Thymus (tissue), 14 donors: ENCODE measurements at places on chromosomes 3 and 15. TPM values are rescaled to one million over a fixed set of nuclear protein-coding genes. Genes with fewer than 3 reads are reported as not detected.
A peak's percentile ranks its signal among the peaks of the same experiment; 100 is the strongest.

DNA sequence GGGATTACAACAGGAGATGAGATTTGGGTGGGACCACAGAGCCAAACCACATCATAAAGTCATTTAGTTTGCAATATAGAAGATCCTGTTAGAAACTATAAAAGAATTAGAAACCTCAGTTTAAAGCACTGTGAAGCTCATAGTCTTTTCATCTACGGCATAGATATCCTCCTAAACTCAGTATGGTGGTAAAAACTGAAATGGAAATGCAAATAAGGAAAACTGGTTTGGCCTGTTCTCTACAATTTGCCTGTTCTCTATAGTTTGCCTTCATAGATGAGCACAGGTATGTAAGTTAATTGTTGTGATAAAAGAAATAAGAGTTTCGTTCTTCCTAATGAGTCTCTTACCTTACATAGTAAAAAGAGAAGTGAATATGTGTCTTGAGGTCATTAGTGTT, 331.6 kb upstream of the ARL6 start:
- H3K4me3 ChIP-seq, result no peak overlapping the region
- H3K36me3 ChIP-seq, result no peaks in the 10 kb centered on the region
- H3K27ac ChIP-seq, result no peak overlapping the region
- H3K4me1 ChIP-seq, result no peaks in the 10 kb centered on the region
- H3K27me3 ChIP-seq, result no peaks in the 10 kb centered on the region

GRCh38 chr3:108180194-108180593, 42.0 kb downstream of the IFT57 start:
- H3K4me3 ChIP-seq, result no peak overlapping the region
- H3K27ac ChIP-seq, result no peak overlapping the region
- no peak for DNase-seq
- H3K27me3 ChIP-seq, result no peaks in the 10 kb centered on the region
- no peaks in the 10 kb centered on the region for H3K4me1 ChIP-seq

GRCh38 chr3:197501879-197502620, 53.7 kb downstream of the BDH1 start:
- H3K4me3 ChIP-seq, result no peak overlapping the region
- no peaks in the 10 kb centered on the region for H3K27me3 ChIP-seq
- H3K27ac ChIP-seq, result no peak overlapping the region
- DNase-seq, result peak; percentile 17
- no peaks in the 10 kb centered on the region for H3K36me3 ChIP-seq
- H3K4me1 ChIP-seq, result no peaks in the 10 kb centered on the region

The RFTN1 gene
- 87.8 TPM for total RNA-seq

DNA sequence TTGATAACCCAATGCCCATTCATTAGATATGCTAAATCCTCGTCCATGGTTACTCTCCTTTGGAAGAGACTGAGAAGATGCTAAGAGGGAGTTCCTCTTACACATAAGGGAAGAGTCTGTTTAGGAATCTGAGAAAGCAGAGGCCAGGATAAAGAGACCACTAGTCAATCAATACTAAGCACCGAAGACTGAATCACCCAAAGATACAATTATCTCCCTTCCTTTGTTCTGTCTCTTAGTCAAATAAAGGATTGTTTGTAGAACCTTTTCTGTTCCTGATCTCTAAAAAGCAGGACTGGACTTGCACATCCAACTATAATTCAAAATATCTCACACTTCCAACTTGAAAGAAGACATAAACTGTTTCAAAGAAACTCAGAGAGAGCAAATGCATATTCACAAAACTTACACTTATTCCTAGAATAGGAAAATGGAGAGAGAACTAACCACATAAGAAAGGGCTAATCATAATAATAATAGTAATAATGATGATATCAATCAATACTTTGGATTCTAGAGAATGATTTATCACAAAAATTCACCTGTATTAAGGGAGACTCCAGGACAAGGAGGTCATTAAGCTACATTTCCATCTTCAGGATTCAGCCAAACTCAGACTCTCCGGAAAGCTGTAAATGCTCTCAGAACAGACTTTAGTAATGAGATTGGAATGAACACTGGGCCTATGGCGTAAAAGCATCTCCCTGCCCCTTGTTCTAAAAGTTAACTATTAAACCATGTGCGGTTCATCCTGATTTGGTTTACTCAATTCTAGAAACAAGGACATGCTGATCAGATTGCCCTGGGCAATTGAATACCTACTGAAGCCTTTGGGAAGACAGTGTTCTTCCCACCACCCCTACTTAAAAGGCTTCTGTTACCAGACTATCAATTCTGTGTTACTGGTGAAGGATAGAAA, 401.5 kb downstream of the ZBTB20 start:
- DNase-seq, result no peak
- no peak overlapping the region for H3K27ac ChIP-seq
- no peak overlapping the region for H3K4me3 ChIP-seq
- H3K4me1 ChIP-seq, result no peaks in the 10 kb centered on the region

DNA sequence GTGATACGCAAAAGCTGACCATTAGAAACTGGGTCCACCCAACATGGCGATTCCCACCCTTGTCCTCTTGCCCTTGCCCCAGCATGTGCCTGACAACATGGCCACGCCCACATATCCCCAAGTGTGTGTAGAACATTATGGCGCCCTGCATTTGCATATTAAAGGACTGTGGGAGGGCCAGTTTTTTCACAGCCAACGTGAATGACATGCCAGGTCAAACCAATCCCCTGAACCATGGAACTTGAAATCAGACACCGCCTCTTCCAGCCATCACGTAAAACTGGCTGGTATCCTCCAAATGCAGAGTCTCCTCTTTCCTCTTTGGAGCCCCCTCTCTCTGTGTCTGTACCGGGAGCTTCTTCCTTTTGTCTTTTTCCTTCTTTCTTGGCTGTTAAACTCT, 156.7 kb upstream of the EPHA6 start:
- no peak overlapping the region for H3K4me3 ChIP-seq
- H3K27me3 ChIP-seq, result no peaks in the 10 kb centered on the region
- H3K4me1 ChIP-seq, result no peaks in the 10 kb centered on the region
- H3K36me3 ChIP-seq, result no peaks in the 10 kb centered on the region
- no peak for DNase-seq
- H3K27ac ChIP-seq, result no peak overlapping the region

DNA sequence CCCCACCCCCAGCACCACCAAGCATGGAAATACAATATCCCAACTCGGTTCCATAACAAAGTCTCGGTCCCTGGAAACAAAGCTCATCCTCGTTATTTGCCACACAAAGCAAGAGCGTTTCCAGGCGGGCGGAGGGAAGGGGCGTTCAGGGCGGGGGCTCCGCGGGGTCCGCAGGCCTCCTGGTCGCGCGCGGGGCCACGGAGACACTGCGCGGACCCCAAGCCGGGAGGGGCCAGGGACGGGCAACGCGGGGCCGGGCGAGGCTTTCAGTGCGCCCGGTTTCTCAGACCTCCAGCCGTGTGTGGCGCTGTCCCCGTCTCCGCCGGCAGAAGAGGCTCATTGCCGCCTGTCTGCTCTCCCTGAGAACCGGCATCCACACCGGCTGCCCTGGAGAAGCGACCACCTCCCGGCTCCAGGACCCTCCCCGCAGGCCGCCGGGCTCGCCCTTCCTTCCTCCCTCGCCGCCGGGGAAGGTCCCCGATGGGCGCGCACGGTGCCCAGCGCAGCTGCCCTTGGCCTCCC, 329.0 kb downstream of the OCA2 start:
- no peaks in the 10 kb centered on the region for H3K4me1 ChIP-seq
- H3K36me3 ChIP-seq, result no peaks in the 10 kb centered on the region
- H3K4me3 ChIP-seq, result no peak overlapping the region
- no peak overlapping the region for H3K27ac ChIP-seq
- H3K27me3 ChIP-seq, result no peaks in the 10 kb centered on the region

DNA sequence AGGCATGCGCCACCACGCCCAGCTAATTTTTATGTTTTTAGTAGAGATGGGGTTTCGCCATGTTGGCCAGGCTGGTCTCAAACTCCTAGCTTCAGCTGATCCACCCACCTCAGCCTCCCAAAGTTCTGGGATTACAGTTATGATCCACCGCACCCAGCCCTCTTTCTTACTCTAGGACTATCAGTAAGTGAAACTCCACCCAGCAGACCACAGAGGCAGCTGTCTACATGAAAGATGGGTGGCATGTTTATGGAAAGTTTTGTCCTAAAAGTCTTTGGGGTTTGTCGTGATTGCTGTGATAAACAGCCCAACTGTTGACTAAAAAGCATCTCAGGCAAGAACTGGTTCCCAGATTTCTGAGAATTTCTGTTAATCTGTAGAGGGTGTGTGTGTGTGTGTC, 10.9 kb downstream of the ARL6IP5 start:
- peak; percentile 28 for DNase-seq
- H3K27ac ChIP-seq, result peak overlapping the region; percentile 58
- H3K4me3 ChIP-seq, result no peak overlapping the region

The ANKRD34C gene
- total RNA-seq, result under 0.01 TPM

The BTLA gene
- 19.4 TPM for total RNA-seq

The C3orf49 gene
- total RNA-seq, result not detected

The ZPLD1 gene
- total RNA-seq, result 0.09 TPM

GRCh38 chr15:85406916-85407315, 26.5 kb downstream of the AKAP13 start:
- no peaks in the 10 kb centered on the region for H3K27me3 ChIP-seq
- H3K4me1 ChIP-seq, result peaks cover 5% of the 10 kb centered on the region
- no peak for DNase-seq
- H3K4me3 ChIP-seq, result no peak overlapping the region
- H3K27ac ChIP-seq, result no peak overlapping the region

The CHRFAM7A gene
- 0.38 TPM for total RNA-seq

DNA sequence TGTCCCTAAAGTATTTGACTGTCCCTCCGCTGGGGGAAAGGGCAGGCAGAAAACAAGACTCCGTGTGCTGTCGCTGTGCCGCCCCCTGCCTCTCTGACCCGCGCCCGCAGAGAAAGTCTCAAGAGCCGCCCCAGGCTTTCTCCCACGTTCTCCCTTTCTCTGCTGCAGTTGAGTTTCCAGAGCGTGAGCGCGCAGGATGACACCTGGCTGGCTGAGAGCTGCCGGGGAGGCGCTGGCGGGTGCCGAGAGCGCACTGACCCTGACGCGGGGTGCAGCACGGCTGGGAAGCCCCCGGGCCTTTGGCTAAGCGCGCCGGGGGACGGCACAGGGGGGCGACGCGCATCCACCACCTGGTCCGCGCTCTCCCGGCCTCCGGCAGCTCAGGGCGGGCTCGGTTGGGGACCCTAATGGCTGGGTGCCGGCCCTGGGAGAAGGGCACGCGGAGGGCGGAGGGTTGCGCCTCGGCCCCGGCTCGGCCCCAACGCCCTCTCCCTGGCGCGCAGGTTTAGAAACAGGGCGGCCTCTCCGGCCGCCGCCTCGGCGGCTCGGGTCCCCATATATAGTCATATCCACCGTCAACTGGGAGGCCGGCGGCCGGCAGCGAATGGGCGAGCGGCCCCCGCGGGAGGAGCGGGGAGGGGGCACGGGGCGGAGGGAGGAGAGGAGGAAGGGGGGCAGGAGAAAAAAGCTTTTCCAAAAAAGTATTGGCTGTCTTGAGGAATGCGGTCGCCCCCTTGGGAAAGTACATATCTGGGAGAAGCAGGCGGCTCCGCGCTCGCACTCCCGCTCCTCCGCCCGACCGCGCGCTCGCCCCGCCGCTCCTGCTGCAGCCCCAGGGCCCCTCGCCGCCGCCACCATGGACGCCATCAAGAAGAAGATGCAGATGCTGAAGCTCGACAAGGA, at the start of gene TPM1:
Gene TPM1, plus strand, starts transcription at position 774 of the 903 bp plus-strand sequence. Its CDS starts 83 bp downstream, at position 857.
- peaks cover 75% of the 10 kb centered on the region for H3K27me3 ChIP-seq
- H3K4me3 ChIP-seq, result peak within 1 kb of the TSS; percentile 3
- H3K27ac ChIP-seq, result no peak within 1 kb of the TSS
- H3K36me3 ChIP-seq, result no peaks in the 10 kb centered on the region
- no peaks in the 10 kb centered on the region for H3K4me1 ChIP-seq

GRCh38 chr3:11820531-11821041, 26.1 kb downstream of the TAMM41 start:
- H3K36me3 ChIP-seq, result peaks cover 30% of the 10 kb centered on the region
- H3K27me3 ChIP-seq, result no peaks in the 10 kb centered on the region
- no peaks in the 10 kb centered on the region for H3K4me1 ChIP-seq
- H3K4me3 ChIP-seq, result no peak overlapping the region

GRCh38 chr3:117509858-117510257, 800.3 kb downstream of the TUSC7 start:
- no peak overlapping the region for H3K27ac ChIP-seq
- H3K4me3 ChIP-seq, result no peak overlapping the region
- H3K36me3 ChIP-seq, result no peaks in the 10 kb centered on the region
- no peaks in the 10 kb centered on the region for H3K27me3 ChIP-seq
- no peaks in the 10 kb centered on the region for H3K4me1 ChIP-seq

DNA sequence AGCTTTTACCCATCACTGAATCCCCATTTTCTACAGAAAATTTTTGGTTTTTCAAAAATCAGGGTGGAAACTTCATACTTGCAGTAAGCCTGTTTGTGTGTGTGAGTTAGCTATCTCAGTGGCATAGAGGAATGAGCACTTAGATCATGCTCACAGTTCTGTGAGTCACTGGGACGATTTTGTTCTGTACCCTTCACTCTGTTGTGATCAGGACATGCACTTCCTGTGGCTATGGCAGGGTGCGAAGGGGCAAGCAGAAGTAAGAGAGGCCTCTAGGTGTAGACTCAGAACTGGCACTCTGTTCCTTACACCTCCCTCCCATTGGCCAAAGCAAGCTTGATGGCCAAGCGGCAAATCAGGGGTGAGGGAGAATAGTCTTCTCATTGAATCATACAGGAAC, 11.6 kb downstream of the NIPA2 start:
- DNase-seq, result no peak
- no peak overlapping the region for H3K4me3 ChIP-seq
- no peak overlapping the region for H3K27ac ChIP-seq
- peaks cover 38% of the 10 kb centered on the region for H3K36me3 ChIP-seq
- no peaks in the 10 kb centered on the region for H3K4me1 ChIP-seq

GRCh38 chr3:40971191-40972168, 227.8 kb upstream of the CTNNB1 start:
- no peaks in the 10 kb centered on the region for H3K27me3 ChIP-seq
- no peaks in the 10 kb centered on the region for H3K4me1 ChIP-seq
- peak; percentile 0 for DNase-seq

DNA sequence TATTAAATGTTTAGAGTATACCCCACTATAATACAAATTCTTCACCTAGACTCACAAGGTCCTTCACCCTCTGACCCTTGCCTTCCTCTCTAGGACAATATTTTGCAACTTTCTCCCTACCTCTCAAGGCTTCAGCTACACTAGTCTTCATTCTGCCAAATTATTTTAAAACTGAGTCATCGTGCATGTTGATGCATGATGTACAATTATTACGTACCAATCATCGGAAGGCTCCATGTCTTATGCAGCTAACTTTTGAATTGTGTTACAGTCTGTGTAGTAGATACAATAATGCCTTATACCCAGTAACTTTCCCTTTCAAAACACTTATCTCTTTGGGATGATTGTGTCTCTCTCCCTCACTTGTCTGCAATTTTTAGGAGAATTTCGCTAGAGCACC, 98.5 kb upstream of the ROBO2 start:
- no peak overlapping the region for H3K27ac ChIP-seq
- H3K4me3 ChIP-seq, result no peak overlapping the region
- no peaks in the 10 kb centered on the region for H3K36me3 ChIP-seq
- DNase-seq, result no peak
- H3K4me1 ChIP-seq, result no peaks in the 10 kb centered on the region

- no peaks in the 10 kb centered on the region for H3K4me1 ChIP-seq
- H3K4me3 ChIP-seq, result no peak overlapping the region
- H3K27ac ChIP-seq, result no peak overlapping the region
- H3K36me3 ChIP-seq, result peaks cover 8% of the 10 kb centered on the region
- no peak for DNase-seq
- H3K27me3 ChIP-seq, result no peaks in the 10 kb centered on the region
Measured at GRCh38 chr15:89105147-89105546, 16.9 kb downstream of the ABHD2 start.

- H3K27ac ChIP-seq, result no peak overlapping the region
- no peak for DNase-seq
- no peaks in the 10 kb centered on the region for H3K4me1 ChIP-seq
- H3K36me3 ChIP-seq, result no peaks in the 10 kb centered on the region
- H3K4me3 ChIP-seq, result no peak overlapping the region
- no peaks in the 10 kb centered on the region for H3K27me3 ChIP-seq
Measured at GRCh38 chr3:110971010-110971601, 100.5 kb upstream of the NECTIN3 start.

The COLQ gene
- total RNA-seq, result 4.2 TPM
